Foreskin fibroblast (primary cell): ENCODE measurements at places on chromosomes 12 and 14.

DNA sequence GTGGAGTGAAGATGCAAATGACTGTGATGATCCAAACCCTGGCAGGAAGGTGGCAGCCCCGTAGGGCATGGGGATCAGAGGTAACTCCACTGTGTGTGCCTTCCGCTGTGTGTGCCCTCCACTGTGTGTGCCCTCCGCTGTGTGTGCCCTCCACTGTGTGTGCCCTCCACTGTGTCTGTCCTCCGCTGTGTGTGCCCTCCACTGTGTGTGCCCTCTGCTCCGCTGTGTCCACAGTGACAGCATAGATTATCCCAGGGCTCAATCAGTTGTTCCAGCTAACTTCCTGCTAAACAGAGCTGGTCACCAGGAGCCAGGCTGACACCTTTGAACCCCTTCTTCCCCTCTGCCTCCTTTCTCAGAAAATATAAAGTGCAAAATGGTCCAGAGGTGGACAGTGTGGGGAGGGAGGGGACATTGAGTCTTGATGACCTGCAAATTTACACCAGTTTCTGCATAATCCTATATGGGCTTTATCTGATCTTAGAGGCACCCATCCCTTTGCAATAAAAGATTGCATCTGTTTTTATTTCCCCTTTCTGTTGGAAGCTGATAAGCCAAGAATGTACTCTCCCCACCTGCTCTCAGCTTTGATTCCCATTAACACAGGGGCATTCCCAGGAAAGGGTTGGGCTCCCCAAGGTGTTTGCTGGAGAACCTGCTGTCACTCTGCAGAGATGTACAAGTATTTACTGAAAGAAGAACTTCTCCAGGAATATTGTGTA lies 21.6 kb upstream of the HNF1A start:
- no peak for DNase-seq

GRCh38 chr12:57523706-57524614 lies 1.3 kb downstream of the MBD6 start:
- no peak for DNase-seq

DNA sequence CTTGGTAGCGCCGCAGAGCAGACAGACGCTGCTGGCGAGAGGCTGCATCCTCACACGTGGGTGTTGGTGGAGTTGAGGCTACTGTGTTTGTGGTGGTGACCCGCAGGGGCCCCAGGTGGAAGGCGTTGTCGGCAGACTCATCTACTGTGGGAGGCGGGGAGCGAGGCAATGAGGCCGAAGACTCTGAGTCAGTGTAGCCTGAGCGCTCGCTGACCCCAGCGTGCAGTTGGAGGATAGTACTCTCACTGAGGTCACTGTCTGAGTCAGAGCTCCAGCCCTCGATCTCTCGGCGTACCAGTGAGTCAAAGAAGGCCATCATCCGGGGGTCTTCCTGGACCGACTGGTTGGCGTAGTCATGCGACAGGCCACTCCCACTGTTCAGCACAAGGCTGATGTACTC lies 76.0 kb upstream of the ACTN1 start:
- DNase-seq: no peak

DNA sequence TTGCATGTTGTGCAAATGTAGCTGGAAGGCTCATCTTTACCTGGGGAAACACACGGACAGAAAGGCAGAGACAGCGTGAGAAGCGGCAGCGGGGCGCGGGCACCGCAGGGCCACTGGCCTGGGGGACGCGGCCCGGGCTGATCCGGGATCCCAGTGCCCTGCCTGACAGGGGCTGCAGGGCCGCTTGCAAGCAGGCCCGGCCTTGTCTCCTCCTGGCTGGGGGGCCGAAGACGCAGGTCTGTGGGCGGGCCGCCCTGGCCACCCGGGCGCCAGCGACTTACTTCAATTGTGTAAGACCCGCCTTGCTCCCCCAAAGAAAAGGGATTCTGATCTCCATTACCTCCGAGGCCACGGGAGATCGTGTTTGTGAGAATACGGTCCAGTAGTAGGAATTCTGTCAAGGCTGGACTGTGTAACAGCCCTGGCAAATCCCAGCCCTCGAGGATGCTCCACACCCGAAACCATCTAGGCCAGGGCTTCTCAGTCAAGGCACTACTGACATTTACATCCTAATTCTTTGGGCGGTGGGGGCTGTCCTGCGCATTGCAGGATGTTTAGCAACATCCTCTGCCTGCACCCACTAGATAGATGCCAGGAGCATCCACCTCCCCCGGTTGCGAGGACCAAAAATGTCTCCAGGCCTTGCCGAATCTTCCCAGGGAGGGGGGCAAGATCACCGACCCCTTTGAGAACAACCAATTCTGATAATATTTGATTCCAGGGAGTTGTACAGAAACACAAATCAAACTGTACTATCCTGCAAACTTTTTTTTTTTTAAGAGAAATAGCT lies 95.6 kb downstream of the BCL11B start:
- DNase-seq: no peak

- peak; percentile 65 for DNase-seq
These were observed 91.5 kb downstream of the APAF1 start for GRCh38 chr12:98736352-98737321.

GRCh38 chr12:111687952-111688351 lies 2.1 kb downstream of the ACAD10 start:
- no peak for DNase-seq

- no peak for DNase-seq
These were observed 102.1 kb downstream of the KCNH5 start for GRCh38 chr14:62943202-62943601.

GRCh38 chr14:105090493-105091053 lies 25.3 kb upstream of the GPR132 start:
- DNase-seq: peak; percentile 64

- DNase-seq: no peak
These were observed 25.3 kb upstream of the EVL start for GRCh38 chr14:100039903-100040302.

- DNase-seq: peak; percentile 46
These were observed 329.8 kb downstream of the CACNA1C start for GRCh38 chr12:2382370-2383155.

DNA sequence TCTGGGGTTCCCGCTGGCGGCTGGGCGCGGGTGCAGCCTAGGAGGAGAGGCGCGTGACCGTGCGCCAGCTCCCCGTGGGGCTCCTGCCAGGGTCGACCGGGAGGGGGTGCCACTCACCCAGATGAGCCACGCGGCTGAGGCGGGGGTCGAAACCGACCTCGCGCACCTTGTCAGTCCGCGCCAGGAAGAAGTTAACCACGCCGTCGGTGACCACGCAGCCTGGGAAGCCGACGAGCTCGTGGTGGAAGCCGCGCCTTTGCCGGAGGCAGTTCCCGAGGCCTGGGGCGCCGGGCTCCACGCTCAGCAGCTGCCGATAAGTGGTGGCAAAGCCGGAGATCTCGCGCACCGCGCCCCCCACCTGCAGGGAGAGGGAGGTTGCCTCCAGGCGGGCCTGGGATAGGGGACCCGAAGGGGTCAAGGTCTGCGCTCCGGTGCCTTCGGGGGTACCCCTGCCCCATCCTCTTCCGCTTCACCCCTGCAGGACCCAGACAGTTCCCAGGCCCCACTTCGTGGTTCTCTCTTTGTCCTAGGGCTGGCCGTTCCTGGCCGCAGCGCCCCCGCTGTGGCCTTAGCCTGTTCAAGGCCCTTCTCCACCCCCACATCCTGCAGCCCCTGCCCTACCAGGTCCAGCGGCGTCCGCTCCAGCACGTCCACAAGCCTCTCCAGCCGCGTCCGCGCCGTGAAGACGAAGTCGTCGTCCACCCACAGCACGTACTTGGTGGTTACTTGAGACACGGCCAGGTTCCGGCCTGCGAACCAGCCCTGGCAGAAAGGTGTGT lies 5.3 kb downstream of the B4GALNT1 start:
- DNase-seq: peak; percentile 32

GRCh38 chr12:57521525-57522010 lies 1.1 kb upstream of the MBD6 start:
- DNase-seq: peak; percentile 38

- DNase-seq: peak; percentile 20
These were observed 30.9 kb downstream of the ERGIC2 start for GRCh38 chr12:29350080-29350479.

- DNase-seq: no peak
These were observed 13.4 kb downstream of the GPRC5D start for GRCh38 chr12:12938541-12938940.
